ENCODE measurements at places on chromosomes 2 and 18.

GRCh38 chr18:64539847-64540246 lies 391.0 kb upstream of the LINC00305 start:
- DNase-seq = no peak

DNA sequence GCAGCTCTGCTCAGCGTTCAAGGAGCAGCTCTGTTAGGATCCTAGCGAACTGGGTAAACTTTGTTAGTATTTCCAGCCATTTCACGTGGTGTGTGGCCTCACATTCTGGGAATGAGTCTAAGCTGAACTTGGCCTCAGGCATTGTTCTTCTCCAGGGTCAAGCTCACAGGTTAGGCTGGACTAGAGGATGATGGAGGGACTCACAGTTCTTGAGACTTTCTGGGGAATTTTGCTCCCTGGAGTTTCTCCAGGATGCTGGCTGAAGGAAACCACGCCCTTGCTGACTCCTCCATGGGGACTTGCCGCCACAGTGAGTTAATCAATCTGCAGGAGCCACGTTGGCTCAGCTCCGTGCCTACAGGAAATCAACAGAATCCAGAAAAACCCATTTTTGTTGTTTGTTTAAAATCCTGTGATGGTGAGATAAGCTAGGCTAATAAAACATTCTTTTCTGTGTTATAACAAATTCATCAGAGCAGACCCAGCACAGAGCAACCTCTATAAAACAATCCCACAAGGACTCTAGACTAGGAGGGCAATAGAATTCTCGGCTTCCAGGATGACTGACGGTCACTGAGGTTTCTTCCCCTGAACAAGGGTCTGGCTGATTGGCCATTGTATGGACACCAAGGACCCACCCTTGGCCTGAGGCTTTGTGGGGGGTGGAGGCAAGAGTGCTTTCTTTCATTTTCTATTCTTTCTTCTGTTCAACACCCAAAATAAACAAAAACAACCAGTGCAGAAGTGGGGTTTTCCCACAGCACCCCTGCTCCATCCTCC lies 12.6 kb downstream of the CNDP1 start:
- DNase-seq = no peak

GRCh38 chr2:100077456-100077855 lies 64.9 kb downstream of the AFF3 start:
- DNase-seq = no peak

GRCh38 chr2:190964170-190964795 lies 49.7 kb downstream of the STAT1 start:
- peak; percentile 15 for DNase-seq

DNA sequence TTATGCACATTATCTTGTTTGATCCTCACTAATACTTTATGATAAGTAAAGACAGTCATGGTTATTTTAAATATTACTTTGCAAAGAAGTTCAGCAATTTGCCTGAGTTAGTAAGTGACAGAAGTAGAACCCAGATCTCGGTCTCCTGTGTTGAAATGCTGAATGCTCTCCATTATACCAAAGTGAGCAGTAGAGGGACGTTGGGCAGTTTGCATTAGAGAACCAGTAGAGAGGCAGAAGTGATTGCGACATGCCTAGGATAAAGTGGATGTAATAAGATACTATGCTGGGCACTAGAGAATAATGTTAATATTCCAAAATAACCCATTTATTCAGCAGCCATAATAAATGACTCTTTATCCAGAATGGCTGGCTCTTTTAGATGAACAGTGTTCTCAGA lies 201.0 kb downstream of the PMAIP1 start:
- DNase-seq = no peak

DNA sequence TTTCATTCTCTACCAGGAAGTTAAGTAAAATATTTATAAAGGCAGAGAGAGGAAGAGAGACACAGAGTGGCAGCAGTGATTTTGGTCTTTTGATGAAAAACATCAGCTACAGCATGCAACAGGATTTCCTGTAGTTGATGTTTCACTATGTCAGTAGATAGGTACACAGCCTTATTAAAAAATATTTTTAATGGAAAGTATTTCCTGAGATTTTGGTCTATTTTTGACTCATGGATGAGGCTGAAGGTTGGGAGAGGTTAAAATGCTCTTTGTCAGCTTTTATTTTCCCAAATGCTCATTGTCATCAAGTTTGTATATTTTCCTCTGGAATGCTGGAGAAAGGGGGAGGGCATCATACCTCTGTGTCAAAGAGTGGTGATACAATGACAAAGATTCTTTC lies 1112.5 kb downstream of the CBLN2 start:
- no peak for DNase-seq

DNA sequence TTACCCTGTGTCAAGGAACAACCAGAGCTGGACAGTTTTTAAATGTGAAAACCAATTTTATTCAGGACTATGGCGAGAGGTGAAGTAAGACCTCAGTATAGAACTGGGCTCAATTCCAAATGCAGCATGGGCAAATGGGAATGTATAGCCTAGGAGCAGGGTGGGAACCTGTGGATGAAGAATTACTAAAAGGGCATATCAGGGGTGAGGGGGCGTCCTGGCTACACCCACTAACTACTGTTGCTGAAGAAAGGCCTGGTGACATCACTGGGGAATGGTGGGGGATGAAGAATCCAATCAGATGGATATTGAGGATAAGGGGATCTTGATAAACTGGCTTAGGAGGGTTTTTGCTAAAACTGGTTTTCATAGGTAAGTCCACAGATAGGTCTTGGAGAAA lies 27.3 kb upstream of the IL37 start:
- no peak for DNase-seq

- DNase-seq = no peak
Measured at GRCh38 chr2:26757873-26758789, 6.0 kb upstream of the SLC35F6 start.

- no peak for DNase-seq
Measured at GRCh38 chr18:74255131-74255616, 36.6 kb downstream of the CYB5A start.

DNA sequence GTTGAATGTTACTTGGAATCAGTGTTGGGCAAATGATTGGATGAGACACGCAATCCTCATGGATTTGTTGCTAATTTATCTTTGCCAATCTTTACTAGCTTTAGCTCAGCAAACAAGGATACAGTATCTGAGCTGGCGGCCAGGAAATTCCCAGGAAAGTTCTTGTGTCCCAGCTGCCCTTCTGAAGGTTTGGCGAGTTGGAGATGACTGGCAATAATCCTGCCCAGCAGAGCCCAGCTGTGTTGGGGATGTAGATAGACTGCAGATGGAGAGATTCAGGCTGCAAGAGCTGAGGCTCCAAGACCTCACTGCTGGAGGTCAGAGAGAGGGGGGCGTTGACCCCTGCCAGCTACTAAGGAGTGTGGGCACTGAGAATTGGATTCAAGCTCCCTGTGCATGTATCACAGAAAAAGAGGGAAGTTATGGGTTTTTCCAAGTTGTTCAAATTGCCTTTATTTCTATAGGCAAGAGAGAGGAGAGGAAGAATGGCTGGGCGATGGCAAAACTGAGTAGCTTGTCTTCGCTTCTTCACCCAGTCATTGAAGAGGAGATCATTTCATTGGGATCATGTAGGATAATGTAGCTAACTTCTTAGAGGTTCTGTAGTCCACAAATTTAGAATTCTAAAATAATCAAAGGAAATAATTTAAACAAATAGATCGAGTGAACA lies 506.8 kb upstream of the LRATD1 start:
- DNase-seq = no peak

DNA sequence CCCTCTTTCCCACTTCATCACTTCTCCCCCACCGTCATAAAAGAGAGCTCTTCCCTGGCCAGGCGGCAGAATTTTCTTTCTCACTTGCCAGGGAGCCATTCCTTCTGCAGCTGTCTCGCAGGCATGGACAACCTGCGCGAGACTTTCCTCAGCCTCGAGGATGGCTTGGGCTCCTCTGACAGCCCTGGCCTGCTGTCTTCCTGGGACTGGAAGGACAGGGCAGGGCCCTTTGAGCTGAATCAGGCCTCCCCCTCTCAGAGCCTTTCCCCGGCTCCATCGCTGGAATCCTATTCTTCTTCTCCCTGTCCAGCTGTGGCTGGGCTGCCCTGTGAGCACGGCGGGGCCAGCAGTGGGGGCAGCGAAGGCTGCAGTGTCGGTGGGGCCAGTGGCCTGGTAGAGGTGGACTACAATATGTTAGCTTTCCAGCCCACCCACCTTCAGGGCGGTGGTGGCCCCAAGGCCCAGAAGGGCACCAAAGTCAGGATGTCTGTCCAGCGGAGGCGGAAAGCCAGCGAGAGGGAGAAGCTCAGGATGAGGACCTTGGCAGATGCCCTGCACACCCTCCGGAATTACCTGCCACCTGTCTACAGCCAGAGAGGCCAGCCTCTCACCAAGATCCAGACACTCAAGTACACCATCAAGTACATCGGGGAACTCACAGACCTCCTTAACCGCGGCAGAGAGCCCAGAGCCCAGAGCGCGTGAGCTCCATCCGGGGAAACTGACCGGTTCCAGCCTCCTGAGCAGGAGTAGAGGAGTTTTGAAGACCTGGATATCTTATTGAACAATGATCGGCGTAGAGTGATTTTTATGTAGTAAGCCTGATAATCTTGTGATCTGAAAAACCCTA lies at the start of gene MSGN1:
MSGN1 (plus strand) TSS at position 65 of the 850 bp plus-strand sequence; CDS start at position 124, 59 bp downstream.
- DNase-seq = no peak

- DNase-seq = no peak
Measured at GRCh38 chr2:11140492-11140891, 14.8 kb upstream of the SLC66A3 start.

- no peak for DNase-seq
Measured at GRCh38 chr18:78709261-78709809, 270.3 kb upstream of the SALL3 start.

DNA sequence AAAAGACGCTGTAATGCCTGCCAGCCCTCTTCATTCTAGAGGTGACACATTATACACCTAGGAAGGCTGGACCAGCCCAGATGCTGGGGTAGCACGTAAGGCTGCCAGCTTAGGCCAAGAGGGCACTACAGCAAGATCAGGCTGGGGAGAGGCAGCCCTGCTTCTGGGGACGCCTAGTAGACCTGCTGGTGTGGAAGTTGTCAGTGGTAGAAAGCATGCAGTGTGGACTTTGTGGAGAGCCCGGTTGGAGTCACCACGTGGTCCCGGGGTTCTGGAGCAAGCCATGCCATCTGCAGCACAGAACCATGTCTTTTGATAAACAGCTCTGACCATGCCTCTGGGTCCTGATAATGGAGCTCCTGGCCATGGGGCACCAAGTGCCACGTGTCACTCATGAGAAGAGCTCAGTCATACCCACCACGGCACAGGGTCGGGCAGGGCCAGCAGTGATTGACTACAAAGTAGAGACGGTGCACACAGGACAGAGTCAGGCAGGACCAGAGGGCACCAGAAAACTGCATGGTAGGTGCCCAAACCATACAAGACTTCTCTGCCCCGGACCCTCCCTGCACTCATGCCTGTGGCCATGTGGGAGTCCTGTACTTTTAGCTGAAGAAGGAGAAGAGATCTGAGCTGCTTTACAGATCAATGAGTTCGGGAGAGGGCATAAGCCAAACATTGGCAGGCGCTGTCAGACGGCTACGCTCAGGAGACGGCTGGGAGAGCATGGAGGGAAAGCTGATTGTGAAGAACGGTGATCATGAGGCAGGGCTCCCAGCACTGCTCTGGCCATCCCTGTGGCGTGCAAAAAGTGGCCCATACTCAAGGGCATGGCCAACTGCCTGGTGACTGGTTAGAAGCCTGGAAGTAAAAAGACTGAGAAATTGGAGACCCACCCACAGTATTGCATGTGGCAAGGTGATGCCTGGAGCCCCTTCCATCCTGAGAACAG lies 114.9 kb downstream of the EIPR1 start:
- no peak for DNase-seq

DNA sequence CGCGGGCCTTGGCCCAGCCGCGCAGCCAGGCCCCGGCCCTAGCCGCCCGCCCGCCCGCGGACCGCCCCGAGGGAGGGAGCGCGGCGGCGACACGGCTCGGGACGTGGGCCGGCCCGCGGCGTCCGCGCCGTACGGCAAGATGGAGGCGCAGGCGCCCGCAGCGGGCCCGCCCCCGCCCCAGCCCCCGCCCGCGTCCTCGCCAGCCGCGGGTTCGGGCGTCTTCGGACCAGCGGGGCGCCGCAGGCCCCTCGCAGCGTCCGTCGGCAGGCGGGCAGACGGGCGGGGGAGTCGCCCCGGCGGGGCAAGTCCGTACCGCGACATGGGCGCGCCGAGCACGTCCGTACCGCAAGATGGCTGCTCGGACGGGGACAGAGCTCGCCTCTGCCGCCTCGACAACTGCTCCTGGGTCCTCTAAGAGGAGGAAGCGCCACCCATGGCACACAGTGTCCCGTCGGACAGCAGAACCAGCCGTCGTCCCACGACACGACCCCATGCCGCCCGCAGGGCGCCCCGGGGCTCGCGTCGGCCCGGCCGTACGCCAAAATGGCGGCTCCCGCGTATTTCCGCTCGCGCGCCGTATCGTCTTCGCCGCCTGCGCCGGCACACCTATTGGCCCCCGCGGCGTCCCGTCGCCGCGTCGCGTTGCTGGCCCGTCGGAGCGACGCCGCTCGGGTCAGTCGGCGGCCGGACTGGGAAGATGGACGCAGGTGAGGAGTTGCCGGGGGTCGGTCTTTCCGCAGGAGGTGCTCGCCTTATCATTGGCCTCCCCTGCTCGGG lies at the start of the genes ATG4B and THAP4:
ATG4B (plus strand) TSS at position 676 of the 777 bp plus-strand sequence; CDS start at position 698, 22 bp downstream.
THAP4 (minus strand) TSS at position 141 of the 777 bp plus-strand sequence. CDS start 141 bp downstream, outside the sequence.
- peak; percentile 82 for DNase-seq

DNA sequence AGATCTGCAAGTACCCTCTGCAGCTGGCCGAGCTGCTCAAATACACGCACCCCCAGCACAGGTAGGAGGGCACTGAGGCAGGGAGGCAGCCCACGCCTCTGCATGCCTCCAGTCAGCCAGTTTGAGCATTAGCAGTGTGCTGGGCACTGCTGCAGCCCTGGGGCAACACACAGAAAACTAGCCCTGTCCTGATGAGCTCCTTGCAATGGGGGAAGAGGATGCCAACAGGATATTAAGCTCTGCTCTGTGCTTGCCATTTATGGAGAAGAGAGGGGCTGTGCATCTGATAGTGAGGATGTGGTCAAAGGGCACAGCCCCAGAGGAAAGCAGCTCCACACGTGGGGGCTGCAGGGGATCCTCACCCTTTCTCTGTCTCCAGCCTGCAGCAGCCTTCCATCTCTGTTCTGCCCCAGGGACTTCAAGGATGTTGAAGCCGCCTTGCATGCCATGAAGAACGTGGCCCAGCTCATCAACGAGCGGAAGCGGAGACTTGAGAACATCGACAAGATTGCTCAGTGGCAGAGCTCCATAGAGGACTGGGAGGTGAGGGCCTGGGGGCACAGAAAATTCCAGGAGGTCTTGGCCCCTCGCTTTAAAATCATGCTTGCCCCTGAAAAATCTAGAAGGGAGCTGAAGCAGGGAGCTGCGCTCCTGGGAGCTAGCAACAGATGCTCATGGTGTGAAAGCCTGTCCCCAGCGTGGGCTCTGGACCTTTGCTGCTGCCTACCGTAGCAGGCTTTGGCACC lies 51.7 kb downstream of the FAM168B start:
- DNase-seq = no peak

DNA sequence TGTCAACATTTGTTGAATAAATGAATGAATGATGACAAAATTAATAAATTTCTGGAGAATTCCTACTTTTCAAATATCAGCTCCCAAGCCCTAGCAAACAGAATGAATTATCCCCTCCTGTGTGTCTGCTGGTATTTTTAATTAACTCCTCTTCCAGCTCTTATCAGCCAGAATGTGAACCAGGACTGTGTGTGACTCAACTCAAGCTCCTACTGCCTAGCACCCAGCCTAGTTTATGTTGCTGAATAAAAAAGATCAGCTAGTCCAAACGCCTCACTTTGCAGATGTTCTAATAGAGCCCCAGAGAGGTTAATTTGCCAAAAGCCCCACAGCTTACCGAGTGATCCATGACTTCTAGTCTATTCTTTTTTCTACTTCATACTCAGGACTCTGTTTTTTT lies 50.3 kb downstream of the RABL2A start:
- no peak for DNase-seq
